ENCODE measurements at places on chromosomes 13 and 19.
A peak's percentile ranks its signal among the peaks of the same experiment; 100 is the strongest.

GRCh38 chr13:84978851-84979250 is 820.4 kb downstream of the SLITRK6 start:
- DNase-seq, result no peak

GRCh38 chr19:48678201-48678600 is 5.4 kb upstream of the NTN5 start:
- no peak for DNase-seq

GRCh38 chr19:343451-343931 is 1.1 kb downstream of the MIER2 start:
- no peak for DNase-seq

GRCh38 chr13:105638426-105638825 is 897.0 kb downstream of the EFNB2 start:
- DNase-seq, result no peak

GRCh38 chr19:50380751-50381151 is 3.4 kb upstream of the POLD1 start:
- no peak for DNase-seq

DNA sequence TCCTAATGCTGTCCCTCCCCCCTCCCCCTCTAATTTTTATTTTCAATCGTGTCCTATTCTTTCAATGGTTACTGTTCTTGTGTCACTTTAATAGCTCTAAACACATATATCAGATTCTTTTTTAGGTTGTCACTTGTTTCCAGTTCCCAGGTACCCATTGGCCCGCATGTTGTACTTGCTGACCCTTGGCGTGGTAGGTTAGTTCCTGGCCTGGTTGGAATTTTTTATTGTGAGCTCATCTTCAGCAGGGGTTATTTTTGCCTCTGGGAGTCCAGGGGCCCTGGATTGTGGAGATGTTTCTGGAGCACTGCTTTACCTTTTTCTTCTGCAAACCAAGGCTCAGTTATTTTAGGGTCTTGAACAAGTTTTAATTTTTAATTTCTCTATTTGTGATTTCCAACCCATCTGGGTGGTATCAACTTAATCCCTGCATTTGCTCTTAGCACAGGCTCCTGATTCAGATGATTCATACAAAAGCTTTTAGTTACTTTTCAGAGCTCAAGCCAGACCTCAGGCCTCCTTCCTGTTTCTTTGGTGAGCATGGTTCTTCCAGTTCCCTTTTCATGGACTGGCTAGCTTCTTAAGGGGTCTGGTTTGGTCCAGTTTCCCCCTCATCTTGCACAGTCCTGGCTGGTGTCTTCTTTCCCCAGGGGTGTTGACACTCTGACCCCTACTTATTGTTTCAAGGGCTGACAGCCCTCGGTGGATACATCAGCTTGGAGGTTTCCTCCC is 220.5 kb downstream of the TM9SF2 start:
- DNase-seq, result no peak

DNA sequence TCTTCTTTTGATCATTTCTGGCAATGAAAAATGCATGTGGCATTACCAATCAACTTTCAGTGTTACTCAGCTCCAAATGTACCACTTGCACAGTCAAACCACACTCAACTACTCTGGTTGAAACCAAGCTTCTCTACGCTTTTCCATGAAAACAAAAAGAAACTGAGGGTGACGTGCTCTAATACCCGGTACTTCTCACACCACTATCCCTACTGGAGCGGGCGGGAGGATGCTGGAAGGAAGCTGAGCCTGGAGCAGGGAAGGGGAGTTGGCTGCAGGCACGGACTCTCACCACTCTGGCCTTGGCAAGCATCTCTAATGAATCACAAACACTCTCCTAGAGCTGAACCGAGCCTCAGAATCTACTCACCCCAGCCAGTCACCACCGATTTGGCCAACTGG is 48.2 kb downstream of the STK24 start:
- DNase-seq, result peak; percentile 42
